ENCODE measurements at places on chromosomes 1 and 21.

DNA sequence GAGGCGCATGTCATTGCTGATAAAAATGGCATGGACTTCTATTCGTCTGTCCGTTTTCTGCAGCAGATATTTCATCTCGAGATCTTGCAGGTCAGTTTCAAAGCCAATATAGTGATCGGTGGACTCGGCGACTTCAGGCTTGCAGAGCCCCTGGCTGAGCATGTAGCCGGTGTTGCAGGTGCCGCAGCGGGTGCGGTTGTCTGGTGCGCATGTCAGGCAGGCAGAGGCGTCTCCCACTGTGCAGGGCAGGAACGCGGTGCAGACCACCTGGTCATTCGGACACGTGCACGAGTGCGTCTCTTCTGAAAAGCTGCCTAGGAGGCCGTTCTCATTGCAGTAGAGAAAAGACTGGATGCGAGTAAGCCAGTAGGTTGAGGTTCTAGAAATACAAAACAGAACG is 378.9 kb downstream of the BRINP3 start:
- no peak for DNase-seq

- DNase-seq: no peak
Measured at GRCh38 chr21:45040157-45040711, 34.1 kb upstream of the ADARB1 start.

DNA sequence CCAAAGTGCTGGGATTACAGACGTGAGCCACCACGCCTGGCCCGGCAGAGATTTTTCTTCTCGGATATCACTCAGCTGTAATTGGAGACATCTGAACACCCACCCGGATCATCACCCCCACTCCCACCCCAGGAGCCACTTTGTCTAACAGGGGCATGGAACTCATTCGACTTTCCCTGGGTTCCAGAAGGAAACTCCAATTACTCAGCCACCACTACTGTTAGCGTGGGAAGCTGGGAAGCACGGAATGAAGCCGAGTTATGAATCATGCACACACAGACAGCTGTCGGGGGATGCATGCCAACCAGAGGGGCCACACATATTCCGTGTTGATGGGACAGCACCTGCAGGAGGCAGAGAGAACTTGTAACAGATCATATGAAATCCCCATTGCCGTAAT is 85.2 kb downstream of the HLCS start:
- DNase-seq: no peak

- DNase-seq: no peak
Measured at GRCh38 chr1:9594471-9595155, 5.9 kb downstream of the TMEM201 start.

GRCh38 chr1:234206651-234207284 is 166.5 kb upstream of the COA6 start:
- DNase-seq: peak; percentile 40

DNA sequence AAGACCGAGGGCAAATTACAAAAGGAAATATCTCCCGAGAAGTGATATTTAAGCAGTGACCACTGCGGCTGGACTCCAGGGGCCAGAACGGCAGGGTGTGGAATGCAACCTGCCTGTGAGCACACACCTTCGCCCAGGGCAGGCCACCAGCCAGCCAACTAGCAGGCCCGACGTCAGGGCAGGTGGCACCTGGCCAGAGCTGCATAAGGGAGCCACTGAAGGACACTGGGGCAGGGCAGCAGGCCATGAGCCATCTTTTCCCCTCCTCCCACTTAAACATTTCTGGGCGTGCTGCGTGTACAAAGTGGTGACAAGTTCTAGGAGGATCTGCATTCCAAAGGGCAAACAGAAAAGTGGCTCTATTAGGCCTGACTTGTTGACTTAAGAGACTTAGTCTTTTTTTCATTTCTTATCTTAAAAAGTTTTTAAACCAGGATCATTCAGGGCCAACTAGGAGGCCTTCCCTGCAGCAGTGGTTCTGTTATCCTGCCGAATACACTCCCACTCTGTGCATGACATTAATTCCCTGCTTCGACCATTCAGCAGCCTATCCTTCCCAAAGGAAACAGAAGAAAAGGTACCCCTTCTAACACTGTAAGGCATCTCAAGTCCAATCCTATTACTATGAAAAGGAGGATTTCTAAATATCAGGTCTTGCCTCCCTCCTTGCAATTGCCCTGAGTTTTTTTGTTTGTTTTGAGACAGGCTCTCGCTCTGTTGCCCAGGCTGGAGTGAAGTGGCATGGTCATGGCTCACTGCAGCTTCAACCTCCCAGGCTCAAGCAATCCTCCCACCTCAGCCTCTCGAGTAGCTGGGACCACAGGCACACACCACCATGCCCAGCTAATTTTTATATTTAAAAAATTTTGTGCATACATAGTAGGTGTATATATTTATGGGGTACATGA is 96.3 kb downstream of the BCAR3 start:
- DNase-seq: peak; percentile 16

- DNase-seq: no peak
Measured at GRCh38 chr1:70633004-70633403, 221.9 kb downstream of the CTH start.

GRCh38 chr1:59396387-59396786 is 99.5 kb downstream of the FGGY start:
- no peak for DNase-seq

DNA sequence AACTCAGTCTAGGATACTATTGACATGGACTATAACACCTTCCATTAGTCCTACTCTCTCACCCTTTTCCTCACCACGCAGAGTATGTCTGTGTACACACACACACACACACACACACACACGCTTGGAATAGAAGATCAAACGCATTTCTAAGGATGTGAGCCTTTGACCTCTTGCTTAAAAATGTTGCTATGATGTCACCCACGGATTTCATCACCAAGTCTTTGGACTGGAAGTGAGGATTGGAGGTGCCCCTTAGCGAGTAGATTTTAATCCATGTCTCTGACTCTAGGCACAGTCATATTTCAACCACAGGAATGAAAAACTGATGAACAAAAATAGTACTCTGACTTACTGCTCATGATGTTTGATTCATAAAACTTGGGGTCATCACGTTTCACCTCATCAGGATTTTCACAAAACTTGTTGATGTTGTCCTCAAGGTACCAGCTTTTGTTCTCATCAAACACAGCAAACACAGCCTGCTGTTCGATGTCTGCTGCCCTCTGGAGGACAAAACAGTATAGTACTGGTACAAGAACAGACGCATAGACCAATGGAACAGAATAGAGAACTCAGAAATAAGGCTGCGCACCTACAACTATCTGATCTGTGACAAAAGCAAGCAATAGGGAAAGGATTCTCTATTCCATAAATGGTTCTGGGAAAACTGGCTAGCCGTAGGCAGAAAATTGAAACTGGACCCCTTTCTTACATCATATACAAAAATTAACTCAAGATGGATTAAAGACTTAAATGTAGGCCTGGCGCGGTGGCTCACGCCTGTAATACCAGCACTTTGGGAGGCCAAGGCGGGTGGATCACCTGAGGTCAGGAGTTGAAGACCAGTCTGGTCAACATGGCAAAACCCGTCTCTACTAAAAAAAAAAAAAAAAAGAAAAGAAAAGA is 39.9 kb downstream of the F5 start:
- peak; percentile 76 for DNase-seq

DNA sequence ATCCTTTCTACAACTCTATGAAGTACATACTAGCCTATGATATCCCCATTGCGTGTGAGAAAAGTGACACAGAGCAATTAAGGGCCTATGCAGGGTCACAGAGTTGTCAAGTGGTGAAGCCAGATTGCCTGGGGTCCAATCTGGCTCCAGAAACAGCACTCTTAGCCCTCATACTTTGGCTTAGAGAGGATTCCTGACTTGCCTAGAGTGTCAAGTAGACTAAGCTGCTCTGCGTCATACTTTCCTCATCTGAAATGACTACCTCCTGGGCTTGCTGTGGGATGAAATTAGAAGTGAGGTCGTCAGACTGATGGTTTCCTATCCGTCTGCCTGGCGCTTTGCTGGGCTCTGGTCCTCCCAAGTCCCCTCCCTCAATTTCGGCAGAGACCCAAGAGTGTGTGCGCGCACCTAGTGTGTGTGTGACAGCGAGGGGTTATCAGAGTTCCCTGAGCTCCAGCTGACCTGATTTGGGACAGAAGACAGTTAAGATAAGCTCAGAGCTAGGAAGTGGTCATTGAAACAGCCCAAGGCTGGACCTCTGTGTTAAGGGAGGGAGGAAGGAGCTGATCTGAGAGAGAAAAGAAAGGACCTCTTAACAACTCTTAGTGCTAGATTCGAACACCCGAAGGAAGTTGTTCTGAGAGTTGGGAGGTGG is 5.4 kb upstream of the NUAK2 start:
- DNase-seq: no peak

DNA sequence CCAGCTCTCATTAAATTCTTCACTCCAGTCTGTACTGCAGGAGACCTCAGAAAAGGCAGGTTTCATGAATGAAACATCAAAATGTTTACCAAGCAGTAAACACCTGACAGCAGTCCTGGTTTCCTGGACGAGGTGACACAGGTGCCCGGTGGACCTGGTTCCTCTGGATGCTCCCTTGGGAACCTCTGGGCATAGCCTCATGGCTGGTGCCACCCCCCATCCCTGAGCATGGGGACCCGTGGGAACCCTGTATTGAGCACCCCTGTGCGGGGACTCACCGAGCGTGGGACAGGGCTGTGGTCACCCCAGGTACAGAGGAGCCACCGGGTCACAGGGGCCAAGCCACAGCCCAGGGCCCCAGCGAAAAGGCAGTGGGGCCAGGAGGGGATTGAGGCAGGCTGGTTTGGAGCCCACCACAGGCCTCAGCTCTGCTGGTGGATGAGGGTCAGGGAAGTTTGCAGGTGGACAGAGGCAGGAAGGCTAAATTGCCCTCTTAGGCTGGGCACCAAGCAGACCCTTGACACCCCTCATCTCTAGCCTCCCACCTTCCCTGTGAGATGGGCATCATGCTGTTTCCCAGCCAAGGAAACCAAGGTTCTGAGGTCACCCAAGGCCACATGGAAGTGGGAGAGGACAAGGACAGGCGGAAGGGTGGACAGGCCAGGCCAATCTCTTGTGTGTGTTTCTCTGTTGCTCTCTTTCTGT is 158.4 kb downstream of the PTPRU start:
- DNase-seq: no peak

DNA sequence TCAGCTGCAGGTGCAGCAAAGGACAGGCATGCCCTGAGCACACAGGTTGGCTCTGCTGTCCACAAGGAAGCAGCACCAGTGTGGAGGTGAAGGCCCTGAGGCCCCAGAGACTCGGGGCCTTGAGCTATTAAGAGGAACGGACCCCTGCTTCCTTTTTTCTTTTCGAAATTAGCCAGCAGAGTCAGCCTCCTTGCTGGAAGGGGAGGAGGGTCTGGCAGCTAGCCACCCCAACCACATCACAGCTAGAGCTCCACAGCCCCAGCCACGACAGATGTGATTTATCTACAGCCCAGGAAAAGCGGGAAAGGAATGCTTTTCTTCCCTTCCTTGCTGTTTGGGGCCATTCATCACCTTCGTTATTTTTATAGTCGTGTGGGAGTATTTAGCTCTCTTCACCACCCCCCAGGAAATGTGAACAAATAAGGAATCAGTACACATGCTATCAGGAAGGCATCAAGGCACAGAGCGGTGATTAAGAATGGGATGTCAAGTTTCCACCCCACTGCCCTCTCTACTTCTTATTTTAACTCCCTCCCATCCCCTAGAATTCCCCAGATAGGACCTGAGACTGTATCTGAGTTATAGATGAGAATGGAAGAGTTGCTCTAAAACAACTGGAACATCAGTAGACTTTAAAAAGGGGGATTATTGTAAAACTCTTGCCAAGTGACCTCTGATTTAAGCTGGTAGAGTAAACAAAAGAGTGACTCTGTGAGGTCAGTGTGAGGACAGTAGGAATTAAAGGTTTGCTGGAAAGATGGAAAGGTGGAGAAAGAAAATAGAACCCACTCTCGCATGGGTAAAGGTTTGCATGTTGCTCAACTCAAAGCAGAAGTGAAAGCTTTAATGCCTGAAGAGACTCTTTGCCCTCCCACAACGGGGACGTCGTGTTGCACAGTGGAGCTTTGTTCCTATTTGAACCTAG is 224.7 kb upstream of the GJB5 start:
- DNase-seq: no peak

DNA sequence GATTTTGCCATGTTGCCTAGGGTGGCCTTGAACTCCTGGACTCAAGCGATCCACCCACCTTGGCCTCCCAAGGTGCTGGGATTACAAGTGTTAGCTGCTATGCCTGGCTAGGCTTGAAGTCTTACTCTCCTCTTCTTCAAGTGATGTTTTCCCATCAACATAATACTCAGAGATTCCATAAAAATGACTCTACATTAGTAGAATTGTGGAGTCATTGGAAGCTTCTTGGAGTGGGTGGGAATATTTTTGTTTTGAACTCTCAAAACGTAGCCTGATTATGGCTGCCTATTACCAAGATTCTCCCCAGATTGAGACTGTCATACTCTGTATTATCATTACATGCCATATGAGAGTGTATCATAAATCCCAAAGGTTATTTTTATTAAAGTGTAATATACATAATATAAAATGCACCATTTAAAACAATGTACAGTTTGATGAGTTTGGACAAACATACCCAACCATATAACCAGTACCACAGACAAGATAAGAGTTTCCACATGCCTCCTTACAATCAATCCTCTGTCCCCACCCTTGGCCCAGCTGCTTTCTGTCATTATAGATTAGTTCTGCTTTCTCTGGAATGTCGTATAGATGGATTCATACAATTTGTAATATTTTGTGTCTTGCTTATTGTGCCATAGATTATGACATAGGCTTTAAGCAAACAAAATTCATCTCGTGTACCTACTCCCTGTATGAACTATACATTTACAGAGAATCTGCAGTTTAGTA is 8.0 kb upstream of the DNM3 start:
- DNase-seq: no peak

DNA sequence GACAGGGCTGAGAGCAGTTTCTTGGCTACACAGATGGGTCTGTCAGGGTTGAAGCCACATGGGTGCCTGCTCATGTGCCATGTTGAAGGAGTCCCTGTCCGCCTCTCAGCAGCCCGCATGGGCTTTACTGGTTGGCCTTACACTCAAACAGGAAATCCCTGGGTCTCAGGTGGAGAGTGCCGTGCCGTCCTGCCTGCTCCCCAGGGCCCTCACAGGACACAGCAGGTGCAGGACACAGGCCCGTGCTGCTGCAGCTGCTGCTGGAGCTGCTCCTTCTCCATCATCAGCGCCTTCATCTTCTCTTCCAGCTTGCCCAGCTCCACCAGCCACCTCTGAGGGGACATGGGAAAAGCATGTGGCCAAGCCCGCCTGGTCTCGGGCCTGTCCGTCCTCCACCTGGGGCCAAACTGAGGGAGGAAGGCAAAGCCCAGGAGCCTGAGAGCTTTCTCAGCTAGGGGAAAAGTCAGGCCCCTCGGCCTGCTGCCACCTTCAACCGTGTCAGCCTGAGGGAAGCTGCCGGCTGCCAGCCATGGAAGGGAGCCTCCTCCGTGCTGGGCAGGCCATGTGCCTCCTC is 5.5 kb downstream of the SLFNL1 start:
- DNase-seq: no peak
